ENCODE measurements at places on chromosomes 5 and 9.

DNA sequence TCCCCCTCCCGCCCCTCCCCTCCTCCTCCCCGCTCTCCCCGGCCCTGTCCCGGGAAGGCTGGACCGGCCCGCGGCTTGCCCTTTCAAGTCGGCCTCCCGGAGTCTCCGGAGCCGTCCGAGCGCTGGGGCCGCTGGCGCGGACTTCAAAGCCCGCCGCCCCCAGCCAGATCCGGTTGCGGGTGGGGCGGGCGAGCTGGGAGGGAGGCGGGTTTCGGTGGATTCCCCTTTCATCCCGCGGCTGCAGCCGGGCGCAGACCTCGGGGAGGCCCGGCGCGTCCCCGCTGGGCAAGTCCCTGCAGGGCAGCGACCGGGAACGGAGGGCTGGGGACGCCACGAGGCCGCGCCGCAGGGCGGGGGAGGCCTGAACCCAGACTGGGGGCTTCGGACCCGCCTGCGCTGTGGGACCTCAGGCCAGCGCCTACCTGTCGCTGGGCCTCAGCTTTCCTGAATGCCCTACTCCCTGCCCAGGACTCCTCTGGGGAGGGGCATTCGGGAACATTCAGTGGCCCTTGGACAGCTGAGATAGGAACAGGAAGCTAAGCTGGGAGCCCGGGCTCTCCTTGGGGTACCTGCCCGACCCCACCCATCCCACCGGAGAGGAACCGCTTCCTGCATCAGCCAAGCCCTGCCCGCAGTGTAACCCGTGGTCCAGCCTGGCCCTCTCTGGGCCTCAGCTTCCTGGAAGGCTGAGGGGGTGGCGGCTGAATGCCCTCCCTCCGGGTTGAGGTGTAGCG, 23.4 kb downstream of the C9orf50 start:
- DNase-seq = no peak

DNA sequence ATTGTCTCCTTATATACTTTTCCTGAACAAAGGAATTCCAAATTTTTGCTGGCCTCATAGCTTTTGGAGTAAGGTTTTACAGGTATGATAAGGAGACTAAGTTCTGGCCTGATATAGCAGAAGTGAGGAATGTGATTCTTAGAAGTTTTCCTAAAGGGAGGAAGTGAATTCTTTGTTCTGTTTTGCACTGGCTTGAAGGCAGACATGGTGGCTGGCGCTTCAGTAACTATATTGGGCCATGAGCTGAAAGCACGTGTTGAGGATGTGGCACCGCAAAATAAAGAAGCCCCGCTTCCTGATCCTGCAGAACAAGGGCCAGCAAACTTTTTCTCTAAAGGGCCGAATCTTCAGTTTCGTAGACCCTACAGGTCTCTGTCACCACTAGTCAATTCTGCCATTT, 224.2 kb downstream of the SNX18 start:
- DNase-seq = no peak

- no peak for DNase-seq
These were observed 367.2 kb downstream of the RASEF start for GRCh38 chr9:82695704-82696103.

DNA sequence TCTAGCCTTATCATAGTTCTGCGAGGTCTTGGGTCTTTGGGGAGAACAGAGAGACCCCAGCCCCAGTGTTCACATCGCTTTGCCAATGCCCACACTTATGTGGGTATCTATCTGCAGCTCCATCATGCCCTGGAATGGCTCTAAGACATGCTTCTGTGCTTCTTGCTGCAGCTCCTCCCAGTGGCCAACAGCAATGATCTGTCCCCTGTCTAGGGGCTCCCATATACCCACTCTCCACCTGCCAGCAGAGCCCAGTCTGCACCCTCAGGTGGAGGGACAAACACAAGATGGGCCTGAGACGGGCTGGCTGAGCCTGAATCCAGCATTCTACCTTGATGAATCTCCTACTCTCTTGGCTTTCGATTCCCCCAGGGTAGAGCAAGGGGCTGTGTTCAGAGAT, 14.6 kb upstream of the DAP start:
- no peak for DNase-seq

DNA sequence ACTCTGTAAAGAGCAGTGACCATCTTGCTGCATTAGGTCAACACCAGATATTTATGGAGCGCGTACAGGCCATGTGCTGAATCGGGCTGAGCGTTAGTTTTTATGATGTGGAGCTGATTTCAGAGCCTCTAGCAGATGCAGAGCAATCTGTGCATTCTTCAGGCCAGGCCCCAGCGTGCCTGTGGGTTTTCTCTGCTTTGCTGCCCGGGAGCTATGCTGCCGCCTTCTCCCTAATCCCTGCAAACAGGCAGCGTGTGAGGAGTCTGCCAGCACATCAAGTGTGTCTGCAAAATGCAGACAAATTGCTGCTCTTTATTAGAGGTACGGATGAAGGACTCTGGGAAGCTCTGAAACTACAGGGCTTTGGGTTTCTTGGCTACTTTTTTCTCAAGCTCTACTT, 170.0 kb downstream of the NTRK2 start:
- DNase-seq = no peak

- no peak for DNase-seq
These were observed 126.7 kb upstream of the ZNF608 start for GRCh38 chr5:124873188-124873587.

GRCh38 chr9:68775003-68775730, 70.1 kb downstream of the PIP5K1B start:
- no peak for DNase-seq

DNA sequence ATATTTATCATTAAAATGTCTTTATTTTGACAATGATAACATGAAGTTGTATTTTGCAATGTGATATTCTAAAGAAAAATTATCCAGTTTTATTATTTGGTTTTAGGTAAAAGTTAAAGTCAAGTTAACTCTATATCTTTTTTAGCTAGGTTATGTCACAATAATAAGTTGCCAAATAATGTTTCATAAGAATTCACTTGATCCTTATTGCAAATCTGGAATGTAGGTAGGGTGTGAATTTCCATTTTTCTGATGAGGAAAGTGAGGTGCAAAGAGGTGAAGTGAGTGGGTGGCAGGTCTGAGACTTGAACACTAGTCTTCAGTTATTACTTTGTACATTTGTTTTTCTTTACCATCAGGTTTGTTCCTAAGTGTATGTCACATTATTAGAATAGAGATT, 21.5 kb downstream of the SPINK5 start:
- DNase-seq = no peak

GRCh38 chr5:171640480-171640879, 145.1 kb upstream of the SMIM23 start:
- no peak for DNase-seq

- DNase-seq = no peak
These were observed at the start of gene FSTL4 for GRCh38 chr5:133612249-133612860. FSTL4 (minus strand) TSS chr5:133612541.
